ENCODE measurements at places on chromosomes 3 and 15.
A peak's percentile ranks its signal among the peaks of the same experiment; 100 is the strongest.

- DNase-seq, result no peak
Observed at GRCh38 chr3:42276141-42277132, 10.5 kb upstream of the CCK start.

DNA sequence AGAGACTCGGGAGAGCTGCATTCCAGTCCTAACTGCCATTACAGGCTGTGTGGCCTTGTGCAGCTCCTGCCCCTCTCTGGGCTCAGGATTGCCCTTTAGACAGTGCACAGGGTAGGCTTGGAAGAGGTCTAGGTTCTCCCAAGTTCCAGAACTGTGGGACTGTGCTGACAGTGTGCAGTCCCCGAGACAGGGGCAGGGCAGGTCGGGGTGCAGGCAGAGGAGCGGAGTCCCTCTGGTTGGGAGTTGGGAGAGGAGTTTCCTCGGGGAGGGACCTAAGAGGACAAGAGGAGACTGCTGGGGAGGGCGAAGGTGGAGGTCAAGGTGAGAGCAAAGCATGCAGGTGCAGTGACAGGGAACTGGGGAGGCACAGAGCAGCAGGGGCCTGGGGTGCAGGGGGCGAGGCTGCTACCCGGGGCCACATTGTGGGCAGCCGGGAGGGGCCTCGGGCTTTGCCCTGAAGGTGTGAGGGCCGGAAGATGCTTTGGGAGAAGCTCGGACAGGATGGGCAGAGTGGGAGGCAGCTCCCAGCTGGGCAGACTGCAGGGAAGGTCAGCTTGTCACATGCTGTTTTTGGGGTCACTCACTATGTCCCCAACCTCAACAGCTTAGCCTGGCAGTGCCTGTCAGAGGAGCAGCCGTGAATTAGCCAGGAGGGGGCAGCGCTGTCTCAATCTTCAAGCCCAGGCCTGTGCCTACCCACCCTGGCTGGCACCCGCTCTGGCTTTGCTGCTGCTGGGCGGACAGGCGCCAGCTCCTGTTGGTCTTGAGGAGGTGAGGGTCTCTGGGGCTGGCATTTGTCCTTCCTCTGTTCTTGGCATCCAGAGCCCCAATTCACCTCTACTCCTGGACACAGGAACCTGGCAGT lies 15.4 kb upstream of the CSPG4 start:
- no peak for DNase-seq

DNA sequence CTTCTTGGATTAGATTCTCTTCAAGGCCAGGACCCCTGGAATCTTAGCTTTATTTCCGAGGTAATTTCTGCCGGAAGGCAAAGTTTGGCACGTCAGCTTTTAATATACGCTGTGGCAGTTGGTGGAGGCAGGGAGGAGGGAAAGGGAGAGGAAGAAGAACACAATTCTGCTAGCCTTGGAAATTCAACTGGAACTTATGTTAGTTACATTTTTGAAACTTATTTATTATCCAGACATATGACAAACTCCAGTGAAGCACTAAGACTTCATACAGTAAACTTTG lies 100.1 kb upstream of the TSC22D2 start:
- no peak for DNase-seq

- peak; percentile 66 for DNase-seq
Observed at GRCh38 chr3:25536521-25537391, 108.7 kb downstream of the RARB start.

- no peak for DNase-seq
Observed at GRCh38 chr15:83854321-83854720, 200.4 kb downstream of the ADAMTSL3 start.

- no peak for DNase-seq
Observed at GRCh38 chr3:68424796-68425460, 507.4 kb downstream of the TAFA4 start.

- DNase-seq, result no peak
Observed at GRCh38 chr3:30768046-30768445, 126.4 kb downstream of the GADL1 start.

GRCh38 chr15:83656943-83657528 lies 3.1 kb downstream of the ADAMTSL3 start:
- no peak for DNase-seq

DNA sequence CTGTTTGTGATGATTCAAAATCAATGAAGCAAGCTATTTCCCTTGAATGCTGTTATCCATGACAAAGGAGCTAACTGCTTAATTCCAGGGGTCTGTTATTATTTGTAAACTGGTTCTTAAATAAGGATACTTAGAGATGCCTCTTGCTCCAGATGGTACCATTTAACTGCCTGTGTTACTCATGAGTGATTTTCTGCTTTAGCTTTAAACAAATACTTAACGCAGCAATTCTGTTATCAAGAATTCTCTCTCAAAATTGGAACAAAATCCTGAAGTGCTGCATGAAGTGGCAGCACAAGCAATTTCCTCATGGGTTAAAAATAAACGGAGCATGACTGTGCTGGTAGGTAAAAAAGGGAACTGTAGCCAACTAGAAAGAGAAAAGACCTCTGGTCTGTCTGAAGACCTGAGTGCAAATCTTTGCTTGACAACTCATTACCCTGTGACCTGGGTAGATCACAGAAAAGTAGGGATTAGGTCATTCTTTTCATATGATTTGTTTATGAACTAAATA lies 62.5 kb upstream of the GBE1 start:
- DNase-seq, result no peak

DNA sequence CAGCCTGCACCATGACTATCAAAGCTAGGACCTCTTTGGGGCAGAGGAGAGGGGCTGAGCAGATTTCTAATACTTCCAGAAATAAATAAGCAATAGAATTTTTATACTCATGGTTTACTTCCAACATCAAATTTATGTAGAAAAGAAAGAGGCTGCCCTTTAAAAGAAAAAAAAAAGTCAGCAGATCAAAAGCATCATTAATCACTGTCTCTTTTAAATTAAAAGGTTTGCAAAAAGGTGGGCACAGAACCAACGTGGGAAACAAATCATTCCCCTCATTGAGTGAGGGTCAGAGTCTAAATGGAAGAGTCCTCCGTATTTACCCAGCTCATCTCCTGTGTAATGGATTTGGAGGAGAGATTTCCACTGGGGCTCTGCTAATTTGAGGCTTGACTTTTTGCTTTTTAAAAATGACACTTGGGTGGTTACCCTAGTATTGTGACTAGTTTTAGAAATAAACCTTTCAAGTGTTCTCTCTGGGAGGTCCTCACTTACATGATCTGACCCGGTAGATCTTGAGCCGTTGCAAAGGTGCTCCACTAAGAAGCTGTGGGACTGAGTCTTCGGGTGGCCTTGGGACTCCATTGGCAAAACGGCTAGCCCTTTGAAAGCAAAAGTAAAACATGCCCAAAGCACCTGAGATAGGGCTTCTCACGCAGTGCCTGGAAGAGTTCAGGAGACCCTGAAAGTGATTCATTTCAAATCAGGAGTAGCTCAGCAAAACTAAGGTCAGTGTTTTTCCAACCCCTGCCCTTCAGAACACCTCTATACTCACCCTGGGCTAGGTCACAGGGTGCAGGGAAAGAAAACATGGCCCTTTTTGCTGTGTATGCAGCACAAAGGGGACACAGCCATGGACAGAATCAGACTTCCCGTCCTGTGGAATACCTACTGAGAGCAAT lies 320.9 kb downstream of the FOXP1 start:
- DNase-seq, result no peak

- DNase-seq, result peak; percentile 62
Observed at GRCh38 chr3:16477056-16477455, 36.4 kb downstream of the RFTN1 start.

DNA sequence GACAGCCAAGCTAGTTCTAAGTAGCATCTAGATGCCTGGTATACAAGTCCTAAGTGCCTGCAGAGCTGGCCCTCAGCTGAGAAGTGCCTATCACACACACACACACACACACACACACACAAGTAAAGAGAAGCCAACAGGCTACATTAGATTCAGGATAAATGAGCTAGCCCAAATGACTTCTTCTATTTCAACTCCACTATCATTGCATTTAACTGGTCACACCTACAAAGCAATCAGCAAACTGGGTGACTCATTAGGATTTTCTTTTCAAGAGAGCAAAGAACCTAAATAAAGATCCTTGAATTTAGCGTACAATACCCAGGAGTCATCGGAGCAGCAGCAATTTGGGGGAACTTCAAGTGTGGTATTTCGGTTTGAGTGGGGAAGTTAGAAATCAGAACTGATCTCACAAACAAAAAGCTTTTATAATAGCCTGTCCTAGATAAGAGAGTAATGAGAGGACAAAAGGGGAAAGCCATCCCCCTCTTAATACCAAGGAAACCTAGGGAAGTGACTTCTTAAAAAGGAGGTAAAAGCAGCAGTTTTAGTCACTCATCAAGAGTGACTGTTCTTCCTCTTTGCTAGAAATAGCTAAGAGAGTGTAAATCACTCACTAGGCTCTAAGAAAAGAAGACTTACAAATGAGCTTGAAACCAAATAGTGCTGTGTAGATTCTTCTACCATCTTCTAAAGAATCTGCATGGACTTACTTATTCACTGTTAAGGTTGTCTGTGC lies 112.7 kb downstream of the TNIK start:
- peak; percentile 58 for DNase-seq

DNA sequence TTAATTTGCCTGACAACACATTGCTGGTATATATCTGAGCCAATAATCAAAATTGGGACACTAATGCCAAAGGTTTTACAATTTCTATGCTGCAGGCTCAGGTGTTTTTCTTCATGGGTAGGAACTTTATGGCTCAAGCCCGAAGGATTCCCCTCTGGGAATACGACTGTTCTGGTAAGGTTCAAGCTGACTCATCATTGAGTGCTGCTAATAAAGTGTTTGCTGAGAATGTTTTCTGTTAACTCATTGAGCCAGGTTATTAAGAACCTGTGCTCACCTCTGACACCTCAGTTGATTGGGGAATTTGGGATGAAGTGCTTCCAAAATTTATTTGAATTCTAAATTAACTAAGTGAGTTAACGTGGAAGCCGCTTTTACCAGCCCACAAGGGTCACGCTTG lies 135.8 kb upstream of the CTDSPL start:
- no peak for DNase-seq

DNA sequence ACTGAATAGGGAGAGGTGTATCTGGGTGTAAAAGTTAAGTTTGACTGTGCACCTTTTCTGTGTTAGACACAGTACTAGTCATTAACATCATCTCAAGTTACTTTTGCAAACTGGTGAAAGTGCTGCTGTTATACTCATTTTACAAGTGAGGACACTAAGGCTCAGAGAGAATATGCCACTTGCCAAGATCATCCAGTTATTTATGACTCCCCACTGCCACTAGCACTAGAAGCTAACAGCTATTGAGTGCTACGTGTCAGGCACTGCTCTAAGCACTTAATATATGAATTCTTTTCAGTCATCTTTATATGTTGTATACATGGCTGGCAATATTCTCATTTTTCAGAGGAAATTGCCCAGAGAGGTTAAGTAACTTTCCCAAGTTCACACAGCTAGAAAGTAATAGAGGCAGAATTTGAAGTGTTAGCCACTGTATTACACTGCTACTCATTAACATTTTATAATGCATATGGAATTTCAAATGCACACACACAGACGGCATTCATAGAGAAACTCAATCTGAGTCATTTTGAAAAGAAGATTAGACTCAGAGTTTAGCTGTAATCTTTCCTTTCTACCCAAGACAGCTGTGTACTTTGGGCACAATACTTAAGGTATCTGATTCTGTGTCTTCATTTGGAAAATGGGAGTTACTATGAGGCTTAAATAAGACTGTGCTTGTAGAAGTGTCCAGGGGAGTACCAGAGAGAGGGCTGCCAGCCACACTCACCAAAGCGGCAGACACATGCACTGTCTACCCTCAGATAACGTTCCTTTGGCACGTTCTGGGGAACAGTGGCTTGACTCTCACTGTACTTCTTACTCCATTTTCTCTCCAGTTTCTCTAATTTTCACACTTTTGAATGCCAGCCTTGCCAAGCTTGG lies 1.3 kb upstream of the MASP1 start:
- DNase-seq, result peak; percentile 55

GRCh38 chr15:60072826-60073465 lies 68.8 kb downstream of the FOXB1 start:
- no peak for DNase-seq

DNA sequence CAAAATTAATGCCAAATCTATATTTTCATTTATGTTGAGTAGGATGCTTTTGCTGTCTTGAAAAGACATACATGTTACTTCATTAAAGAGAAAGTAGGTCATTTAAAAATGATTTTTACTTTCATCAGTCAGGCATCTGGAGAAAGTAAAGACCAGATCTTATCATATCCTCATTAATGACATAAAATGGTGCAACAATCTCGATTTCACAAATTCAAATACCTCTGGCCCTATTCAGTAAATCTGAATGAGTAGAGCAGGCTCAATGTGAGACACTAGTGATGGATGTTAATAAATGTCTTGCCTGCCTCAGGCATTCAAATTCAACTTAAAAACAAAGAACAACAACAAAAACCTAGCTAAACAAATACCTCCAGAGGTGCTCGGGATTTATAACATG lies 714.1 kb downstream of the NAALADL2 start:
- no peak for DNase-seq

- DNase-seq, result peak; percentile 79
Observed at GRCh38 chr3:187920913-187921312, 175.6 kb upstream of the BCL6 start.

DNA sequence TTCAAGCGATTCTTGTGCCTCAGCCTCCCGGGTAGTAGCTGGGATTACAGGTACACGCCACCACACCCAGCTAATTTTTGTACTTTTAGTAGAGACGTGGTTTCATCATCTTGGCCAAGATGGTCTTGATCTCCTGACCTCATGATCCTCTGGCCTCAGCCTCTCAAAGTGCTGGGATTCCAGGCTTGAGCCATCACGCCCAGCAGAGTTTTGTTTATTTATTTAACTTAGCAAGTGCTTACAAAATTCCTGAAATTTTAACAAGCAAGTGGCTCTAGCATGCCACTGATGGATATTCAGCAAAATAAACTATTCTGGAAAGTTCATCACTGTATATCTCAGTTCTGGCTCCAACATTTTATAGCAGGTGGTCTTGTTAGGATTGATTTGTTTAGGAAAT lies 585.9 kb downstream of the OTOL1 start:
- no peak for DNase-seq

DNA sequence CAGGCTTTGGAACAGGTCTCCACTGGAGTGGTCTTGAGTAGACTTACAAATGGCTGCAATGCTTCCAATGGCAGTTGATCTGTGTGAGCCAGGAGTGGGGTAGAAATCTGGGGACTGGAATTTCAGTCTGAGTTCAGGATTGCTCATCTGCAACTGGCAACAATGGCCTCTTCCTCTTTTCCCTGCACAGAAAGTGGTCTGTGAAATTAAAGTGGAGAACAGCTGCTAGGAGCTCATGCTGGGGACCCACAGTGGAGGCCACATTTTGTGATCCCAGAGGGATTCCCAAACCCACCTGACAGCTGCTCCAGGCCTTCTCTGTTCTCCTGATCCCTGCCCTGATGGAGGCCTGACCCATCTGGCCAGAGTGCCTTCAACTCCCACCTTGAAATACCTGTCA lies 49.6 kb downstream of the CEMIP start:
- DNase-seq, result no peak

Measured in fibroblast of skin of abdomen (primary cell).